Suppressor macrophage (primary cell): ENCODE measurements at places on chromosomes 11 and 22.

- DNase-seq = no peak
Observed at GRCh38 chr11:3622521-3622920, 19.3 kb downstream of the ART5 start.

- DNase-seq = no peak
Observed at GRCh38 chr22:39738746-39739145, 154.8 kb downstream of the ENTHD1 start.

DNA sequence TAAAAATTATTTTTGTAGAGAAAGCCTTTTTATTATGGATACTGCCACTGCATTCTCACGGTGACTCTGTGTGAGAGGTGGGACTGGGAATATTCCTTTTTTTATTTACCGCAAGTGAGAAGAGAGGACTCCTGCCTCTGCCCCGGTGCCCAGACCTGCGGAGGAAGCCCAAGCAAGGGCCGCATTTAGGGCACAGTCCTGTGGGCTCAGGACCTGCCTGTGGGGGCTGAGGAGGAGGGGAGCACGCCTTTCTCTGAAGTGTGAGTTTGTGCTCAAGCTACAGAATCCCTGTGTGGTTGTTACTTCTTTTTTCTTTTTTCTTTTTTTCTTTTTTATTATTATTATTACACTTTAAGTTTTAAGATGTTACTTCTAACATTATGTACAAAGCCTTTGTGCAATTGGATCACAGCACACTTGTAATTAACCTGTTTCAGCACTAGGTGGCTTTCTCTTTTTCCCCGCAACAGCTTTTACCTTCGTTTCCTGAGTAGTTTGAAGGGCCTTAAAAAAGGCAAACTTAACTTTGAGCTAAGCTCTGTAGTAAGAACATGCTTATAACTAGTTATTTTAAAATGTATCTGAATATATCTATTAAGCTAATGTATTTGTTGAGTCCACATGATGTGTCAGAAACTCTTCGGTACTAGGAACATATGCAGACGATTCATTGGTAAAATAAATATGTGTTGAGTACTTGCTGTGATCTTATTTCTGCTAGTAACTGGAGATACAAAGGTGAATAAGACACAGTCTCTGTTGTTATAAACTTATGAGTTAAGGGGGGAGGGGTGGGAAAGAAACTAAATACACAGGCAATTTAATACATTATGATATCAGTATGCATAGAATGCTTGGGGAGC lies 18.3 kb downstream of the AMOTL1 start:
- peak; percentile 24 for DNase-seq

DNA sequence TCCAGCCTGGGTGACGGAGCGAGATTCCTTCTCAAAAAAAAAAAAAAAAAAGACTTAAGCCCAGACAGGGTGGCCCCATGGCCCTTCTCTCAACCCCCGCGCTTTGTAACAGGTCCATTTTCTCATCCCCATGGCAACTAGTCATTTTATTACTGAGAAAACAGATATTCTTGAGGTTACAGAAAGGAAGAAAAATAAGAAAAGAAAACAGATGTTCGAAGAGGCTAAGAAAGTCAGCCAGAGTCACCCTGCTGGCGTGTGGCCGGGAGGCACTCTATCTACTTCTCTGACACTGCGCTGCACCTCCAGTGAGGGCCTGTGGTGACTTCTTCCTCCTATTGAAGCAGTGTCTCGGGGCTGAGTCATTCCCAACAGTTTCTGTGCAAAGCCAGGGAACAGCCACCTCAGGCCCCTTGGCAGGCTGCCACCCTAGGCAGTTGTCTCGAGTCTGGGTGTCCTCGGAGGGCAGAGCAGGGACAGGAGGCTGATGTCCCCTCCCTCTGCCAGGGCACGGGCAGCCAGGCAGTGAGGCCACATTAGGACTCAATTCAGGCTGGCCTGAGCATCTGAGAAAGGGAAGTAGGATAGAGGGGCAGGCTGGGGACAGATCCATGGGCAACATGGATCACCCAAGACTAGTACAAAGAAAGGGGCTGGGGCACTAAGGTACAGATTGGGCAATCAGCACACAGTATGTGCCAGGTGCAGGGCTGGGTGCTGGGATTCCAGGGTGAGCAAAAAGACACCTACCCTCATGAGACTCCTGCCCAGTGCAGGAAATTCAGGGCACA lies 16.4 kb upstream of the SYVN1 start:
- DNase-seq = peak; percentile 96

GRCh38 chr11:18243783-18244362 lies 4.6 kb downstream of the SAA2 start:
- peak; percentile 84 for DNase-seq

- peak; percentile 90 for DNase-seq
Observed at GRCh38 chr22:46749682-46750529, 11.9 kb upstream of the CERK start.

DNA sequence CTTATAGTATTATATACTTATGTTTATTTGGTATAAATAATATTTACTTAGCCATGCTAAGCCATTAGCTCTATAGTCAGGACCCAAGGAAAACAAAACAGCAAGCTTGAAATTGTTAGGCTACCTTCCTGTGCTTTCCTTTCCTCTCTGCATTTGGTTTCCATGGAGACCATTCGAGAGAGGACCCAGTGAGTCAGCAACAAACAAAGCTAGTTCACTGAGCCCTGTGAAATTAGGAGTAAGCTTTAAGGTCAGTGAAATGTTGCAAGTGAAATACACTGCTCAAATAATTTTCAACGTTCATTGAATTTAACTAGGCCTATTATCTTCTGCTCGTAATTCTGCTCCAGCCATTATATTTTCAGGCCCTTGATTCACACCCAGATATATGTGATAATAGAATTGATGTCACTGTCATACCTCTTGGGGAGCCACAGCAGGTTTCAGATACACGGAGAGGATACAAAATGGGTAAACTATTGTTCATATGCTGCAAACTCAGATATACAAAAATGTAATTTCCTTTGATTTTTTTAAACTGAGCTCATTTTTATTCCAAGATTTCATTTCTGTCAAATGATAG lies 9.1 kb upstream of the OR10D3 start:
- DNase-seq = peak; percentile 66

DNA sequence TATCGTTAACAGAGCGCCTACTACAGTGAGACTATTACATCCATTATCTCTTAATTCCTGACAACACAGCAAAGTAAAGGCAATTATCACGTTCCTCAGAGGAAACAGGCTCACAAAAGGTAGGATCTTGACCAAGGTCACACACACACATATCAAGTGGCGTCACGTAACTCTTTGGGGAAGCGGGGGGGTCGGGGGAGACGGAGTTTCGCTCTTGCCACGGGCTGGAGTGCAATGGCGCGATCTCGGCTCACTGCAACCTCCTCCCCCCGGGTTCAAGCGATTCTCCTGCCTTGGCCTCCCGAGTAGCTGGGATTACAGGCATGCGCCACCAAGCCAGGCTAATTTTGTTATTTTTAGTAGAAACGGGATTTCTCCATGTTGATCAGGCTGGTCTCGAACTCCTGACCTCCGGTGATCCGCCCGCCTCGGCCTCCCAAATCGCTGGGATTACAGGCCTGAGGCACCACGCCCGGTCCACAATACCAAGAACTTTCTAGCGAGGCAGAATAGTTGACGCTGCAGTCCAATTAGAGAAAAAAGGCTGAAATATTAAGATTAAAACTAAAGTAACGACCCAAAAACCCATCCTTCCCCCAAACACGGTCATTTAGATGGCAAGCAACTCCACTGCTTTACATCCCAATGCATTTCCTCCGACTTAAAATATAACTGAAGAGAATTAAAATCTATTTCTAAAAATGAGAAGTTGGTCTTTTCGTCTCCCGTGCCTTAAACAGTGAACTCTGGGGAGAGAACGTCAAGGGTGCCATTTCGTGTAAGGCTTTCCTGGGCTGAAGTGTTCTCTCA lies 1.2 kb downstream of the DDX17 start:
- DNase-seq = peak; percentile 71

GRCh38 chr11:109838026-109838425 lies 255.2 kb upstream of the ZC3H12C start:
- no peak for DNase-seq

- DNase-seq = no peak
Observed at GRCh38 chr11:69180726-69181125, 25.0 kb downstream of the SMIM38 start.

DNA sequence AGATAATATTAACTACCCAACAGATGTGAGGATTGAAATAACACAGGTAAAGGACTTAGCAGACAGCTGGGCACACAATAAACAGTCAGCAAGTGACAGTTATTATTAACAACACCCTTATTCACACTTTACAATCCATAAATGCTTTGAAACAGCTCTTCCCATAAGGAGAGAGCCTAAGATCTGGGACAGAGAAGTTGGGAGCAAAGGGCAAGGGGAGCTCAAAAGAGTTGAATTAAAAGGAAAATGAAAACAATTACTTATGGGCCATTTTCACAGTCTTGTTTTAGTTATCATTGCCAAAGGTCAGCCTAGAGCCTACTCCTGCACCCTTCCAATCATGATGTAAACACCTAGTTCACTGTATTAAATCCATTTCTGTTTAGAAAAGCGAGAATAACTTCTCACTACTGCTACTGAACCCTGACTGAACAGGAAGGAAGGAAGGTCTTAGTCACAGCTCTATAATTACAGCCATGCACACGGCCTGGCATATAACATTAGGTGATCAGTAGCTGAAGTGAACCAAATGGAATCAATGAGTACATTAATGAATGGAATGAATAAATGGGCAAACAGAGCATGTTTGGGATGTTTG lies 111.3 kb downstream of the PLEKHA7 start:
- peak; percentile 5 for DNase-seq

DNA sequence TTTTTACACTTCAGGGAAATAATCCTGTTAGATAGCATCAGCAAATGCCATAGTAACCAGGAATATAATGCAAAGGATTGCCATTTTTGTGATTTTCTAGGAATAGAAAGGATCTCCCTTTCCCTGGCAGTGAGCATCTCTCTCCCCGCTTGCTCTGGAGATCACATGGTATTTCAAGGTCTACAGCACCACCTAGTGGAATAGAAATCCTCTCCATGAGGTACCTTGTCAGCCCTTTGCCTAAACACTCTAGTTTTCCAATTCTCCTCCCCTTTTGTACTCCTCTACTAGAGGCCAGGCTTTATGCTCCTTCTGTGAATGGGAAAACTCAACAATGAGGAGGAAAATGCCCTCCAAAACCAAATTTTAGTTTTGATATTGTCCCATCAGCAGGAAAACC lies 78.4 kb downstream of the XRRA1 start:
- DNase-seq = peak; percentile 30
